ENCODE measurements at places on chromosomes 16 and 17.

- DNase-seq, result no peak
These were observed 19.6 kb downstream of the TMC5 start for GRCh38 chr16:19437280-19437679.

- no peak for DNase-seq
These were observed 30.2 kb downstream of the TBX4 start for GRCh38 chr17:61482467-61482866.

DNA sequence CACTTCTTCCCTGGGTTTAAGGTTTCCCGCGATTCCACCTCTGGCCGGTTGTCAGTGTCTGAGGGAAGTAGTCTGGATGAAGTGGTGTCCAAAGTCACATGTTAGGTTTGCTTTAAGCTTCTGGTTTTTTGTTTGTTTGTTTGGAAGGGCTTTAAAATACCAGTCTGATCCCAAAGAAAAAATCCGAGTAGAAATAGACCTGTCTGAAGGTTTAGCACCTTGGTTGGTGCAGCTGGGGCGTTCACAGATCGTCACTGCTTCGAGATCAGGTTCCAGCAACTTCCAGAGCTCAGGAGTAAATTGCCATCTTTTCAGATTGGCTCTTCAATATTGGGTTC, 567 bp downstream of the TMEM97 start:
- DNase-seq, result no peak

DNA sequence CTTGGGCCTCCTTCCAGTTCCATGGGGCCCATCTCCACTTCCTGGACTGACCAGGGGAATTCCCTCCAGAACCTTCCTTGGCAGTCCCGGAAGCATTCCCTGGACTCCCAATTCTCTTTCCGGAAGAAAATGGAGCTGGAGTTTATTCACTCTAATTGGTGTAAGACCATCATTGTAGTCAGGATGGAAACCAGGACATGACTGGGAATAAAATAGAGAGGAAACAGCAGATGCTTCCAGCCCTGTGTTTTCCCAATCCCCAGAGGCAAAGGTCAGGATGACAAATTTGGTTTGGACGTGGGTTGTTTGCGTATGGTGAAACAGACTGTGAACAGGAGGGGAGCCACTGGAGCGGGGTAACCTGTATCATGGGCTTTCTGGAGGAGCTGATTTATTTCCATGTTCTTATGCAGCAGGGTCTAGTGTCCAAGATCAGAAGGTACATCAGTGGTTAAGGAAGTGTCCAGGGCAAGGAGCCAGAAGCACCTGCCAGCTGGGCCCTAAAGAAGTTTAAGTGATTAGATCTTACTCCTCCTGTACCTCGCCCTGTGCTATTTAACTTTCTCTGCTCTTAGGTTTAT, 8.5 kb upstream of the LONP2 start:
- DNase-seq, result no peak

DNA sequence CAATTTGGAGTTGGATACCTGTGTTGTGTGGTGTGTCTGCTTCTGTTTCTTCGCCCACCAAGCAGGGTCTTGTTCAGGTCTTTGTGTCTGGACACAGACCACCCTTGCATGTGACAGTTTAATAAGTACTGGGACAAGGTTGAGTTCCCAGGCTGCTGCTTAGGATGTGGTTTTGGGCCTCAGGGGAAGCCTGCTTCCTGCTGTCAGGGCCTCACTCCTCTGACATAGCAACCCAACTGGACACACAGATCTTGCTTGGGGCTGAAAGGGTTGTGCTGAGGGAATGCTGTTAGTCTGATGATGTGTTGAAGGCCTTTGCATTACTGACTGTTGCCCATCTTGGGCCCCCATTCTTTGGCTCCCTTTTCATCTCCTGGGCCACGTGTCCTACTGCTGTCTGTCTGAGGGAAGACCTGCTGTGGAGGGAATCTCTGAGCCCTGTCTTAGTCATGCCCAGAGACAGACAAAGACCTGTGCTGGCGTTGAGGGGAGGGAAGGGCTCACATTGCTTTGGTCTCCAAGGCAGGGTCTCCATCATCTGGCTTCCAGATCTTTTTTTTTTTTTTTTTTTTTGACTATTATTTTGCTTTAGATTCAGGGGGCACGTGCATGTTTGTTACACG, 4.7 kb upstream of the TGFB1I1 start:
- DNase-seq, result no peak

- peak; percentile 49 for DNase-seq
These were observed 18.0 kb downstream of the CA5A start for GRCh38 chr16:87918338-87918737.

GRCh38 chr16:83870830-83871229, 28.1 kb upstream of the MLYCD start:
- DNase-seq, result no peak

GRCh38 chr16:57606147-57606846, 22.1 kb upstream of the ADGRG1 start:
- DNase-seq, result no peak

- DNase-seq, result no peak
These were observed 7.5 kb upstream of the CEP131 start for GRCh38 chr17:81230043-81230820.

DNA sequence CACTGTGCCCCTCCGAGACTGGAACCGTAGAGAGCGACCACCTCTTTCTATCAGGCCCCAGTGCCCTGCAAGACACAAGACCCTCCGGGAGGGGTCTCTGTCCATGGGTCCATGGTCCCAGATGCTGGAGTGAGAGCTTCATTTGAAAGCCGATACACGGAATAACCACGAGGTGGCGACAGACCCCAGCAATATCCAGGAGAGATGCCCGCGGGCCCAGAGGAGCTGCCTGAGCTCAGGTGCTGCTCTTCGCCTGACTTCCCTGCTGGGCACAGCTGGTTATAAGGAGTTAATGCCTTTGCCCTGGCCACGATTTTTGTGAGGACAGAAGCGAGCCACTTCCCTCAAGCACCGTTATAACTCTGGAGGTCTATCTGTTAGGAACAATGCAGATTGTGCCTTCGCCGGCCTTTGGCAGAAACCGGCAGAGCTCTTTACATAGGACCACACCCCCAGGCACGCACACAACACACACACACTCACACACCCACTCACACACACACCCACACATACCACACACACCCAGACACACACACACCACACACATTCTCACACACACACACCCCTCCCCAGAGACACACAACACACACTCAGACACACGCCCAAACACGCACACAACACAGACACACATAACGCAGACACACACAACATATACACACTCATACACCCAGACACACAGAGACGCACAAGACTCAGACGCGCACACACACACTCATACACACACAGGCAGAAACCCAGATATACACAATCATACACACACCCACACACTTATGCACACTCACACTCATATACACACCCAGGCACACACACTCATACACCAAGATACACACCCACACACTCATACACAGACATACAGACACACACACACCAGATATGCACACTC, 436.4 kb downstream of the SOX9 start:
- DNase-seq, result no peak

DNA sequence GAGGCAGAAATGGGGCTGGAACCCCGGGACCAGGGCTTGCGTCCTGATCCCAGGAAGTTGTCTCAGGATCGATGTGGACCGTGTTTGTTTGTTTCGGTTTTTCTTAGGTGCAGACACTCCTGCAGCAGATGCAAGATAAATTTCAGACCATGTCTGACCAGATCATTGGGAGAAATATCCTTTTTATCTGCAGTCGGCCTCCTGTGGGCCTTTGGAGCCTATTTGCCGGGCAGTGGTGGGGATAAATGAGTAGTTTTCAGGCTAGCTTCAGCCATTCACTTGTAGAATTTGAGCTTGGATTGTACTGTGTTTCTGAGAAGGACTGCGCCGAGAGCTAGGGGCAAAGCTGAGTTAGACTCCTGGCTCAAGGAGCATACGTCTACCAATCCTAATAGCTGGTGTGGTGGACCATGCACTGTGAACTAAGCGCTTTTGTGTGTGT, 816 bp downstream of the HSBP1 start:
- DNase-seq, result no peak

DNA sequence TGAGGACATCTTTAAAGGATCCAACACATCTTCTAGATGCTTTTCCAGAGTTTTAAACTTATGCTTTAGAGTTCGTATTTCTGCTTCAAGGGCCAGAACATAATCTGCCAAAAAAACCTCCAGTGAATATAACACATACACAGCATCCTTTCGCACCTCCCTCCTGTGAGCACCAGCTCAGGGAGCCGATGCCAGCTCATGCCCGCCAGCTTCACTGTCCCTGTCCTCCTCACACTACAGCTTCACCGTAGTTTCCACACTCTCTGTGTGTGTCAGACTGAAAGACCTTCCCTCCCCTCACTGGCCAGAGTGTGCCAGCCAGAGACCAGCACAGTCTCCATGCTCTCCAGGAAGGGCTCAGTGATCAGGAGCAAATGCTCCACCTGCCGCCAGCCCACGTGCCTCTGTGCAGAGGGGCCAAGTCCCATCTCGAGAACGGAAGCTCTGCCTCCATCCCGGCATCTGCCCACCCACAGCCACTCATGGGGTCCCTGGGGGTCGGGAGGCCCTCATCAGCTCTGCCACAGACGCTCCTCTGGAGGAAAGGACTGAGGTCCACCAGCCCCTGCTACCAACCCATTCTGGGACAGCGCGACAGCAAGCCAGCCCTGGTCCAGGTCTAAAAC, 40.8 kb downstream of the CCDC57 start:
- no peak for DNase-seq

DNA sequence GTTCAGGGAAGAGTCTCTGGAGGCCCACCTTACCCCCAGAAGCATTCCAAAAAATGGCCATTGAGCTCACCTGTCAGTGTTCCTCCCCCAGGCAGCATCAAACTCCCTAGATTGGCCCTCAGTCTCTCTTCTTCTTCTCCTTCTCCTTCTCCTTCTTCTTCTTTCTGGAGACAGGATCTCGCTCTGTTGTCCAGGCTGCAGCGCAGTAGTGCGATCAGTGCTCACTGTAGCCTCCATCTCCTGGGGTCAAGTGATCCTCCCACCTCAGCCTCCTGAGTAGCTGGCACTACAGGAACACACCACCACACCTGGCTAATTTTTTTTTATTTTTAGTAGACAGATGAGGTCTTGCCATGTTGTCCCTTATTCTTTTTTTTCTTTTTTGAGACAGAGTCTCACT, 16.4 kb upstream of the WNT3 start:
- no peak for DNase-seq

- peak; percentile 86 for DNase-seq
These were observed 36.0 kb downstream of the CHD9 start for GRCh38 chr16:53090591-53091411.

DNA sequence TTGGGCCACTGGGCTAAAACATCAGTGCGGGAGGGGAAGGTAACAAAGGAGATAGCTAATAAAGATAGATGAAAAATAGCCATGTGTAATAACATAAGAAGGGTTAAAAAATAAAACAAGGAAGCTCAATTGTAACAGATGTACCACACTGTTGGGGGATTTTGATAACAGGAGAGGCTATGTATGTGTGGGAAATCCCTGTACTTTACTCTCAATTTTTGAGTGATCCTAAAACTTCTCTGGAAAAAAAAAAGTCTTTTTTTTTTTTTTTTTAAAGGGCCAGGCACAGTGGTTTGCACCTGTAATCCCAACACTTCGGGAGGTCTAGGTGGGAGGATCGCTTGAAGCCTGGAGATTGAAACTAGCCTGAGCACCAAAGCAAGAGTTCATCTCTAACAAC, 1.9 kb upstream of the MMD start:
- DNase-seq, result no peak

- DNase-seq, result peak; percentile 9
These were observed 245.9 kb downstream of the XYLT1 start for GRCh38 chr16:17224879-17225281.

DNA sequence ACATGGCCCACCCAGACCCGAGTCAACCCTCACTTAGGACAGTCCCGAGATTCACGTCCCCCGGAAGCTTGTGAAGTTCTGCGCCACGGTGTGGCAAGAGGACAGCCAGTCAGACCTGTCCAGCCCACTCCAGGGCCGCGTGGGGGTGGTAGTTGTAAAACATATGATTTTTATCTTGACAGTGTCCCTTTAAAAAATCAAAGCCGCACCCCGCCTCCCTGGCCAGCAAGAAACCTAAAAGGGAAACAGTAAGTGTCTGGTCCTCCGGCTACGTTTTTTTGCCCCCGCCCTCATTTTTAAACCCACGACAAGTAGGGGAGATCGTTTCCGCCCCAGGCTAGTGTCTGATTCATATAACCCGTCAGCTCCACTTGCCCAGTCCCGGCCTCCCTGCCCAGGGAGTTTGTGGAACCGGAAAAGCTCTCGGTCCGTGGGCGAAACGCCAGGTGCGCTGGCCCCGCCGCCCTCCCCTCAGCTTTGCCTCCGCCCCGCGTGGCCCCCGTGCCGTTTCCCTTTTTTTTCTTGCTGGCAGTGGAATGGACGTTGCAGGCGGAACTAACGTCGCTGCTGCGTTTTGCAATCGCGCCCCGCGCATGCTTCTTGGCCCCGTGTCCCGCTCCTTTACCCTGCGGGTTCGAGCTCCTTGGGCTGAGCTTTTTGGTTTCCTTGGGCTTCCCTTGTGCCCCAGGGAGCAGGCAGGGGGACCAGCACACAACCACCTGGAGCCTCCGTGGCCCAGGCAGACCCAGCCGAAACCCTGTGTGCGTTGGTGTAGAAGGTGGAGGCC, 13.3 kb upstream of the NUDT16L1 start:
- DNase-seq, result no peak

- DNase-seq, result peak; percentile 21
These were observed 44.9 kb downstream of the OTOA start for GRCh38 chr16:21708533-21709115.

DNA sequence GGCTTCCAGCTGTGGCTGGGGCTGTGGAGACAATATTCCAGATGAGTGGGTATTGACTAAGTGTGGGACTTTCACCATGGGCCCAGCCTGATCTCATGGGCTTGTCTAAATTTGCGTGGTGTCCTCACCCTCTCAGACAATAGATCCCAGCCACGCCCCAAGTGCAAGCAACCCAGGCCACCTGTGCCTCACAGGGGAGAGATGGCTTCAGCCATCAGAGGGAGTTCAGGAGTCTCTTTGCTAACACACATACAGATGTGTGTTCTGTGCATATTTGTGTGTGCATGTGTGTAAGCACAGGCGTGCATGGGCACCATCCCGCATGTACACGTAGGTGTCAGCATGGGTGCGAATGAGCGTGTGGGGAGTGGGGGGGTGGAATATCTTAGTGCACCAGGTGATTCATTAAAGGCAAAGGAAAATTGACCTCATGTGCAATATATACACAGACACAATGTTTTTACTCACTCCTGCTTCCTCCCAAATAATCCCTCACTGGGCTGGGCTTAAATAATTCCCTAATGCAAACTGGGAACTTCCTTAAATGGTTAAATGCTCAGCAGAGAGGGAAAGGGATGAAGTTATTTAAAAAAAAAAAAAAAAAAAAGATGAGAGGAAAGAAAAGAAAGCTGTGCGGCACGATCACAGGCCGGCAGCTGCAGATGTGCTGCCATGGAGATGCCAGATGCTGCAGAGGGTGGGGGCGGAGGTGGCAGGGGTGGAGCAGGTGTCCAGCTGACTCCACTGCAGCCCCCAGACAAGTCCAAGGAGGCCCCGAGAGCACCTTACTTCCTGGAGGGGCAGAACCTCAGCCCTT, 24.0 kb upstream of the CDC42EP4 start:
- DNase-seq, result no peak

GRCh38 chr16:85010931-85011845, at the start of gene ZDHHC7:
Gene ZDHHC7, minus strand, starts transcription at chr16:85011535. Its CDS starts 20,917 bp downstream, at chr16:84990618.
- DNase-seq, result peak; percentile 43
